D721Med (cell line): ENCODE measurements at places on chromosomes 12 and 14.

DNA sequence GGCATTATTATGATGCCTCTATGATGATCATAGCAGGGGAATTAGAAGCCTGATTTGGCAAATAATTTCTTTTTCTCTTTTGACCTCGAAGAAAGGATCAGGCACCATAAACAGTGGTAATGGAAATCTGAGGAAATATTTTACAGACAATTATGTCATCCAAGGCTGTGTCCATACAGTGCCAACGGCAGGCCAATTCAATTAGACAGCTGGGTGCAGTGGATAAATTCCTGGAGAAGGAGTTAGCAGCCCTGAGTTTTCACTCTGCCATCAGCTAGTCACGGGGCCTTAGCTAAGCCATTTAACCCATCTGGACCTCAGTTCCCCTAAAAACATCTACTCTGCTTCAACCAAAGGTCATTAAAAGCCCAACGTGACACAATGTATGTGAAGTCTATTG, 4.1 kb downstream of the TPH2 start:
- DNase-seq, result no peak

GRCh38 chr14:63204407-63205043, at the start of gene RHOJ:
RHOJ (plus strand) TSS chr14:63204443; CDS start chr14:63204870, 427 bp downstream.
- DNase-seq, result no peak

- no peak for DNase-seq
These were observed 769.4 kb upstream of the USP15 start for GRCh38 chr12:61490526-61491498.

DNA sequence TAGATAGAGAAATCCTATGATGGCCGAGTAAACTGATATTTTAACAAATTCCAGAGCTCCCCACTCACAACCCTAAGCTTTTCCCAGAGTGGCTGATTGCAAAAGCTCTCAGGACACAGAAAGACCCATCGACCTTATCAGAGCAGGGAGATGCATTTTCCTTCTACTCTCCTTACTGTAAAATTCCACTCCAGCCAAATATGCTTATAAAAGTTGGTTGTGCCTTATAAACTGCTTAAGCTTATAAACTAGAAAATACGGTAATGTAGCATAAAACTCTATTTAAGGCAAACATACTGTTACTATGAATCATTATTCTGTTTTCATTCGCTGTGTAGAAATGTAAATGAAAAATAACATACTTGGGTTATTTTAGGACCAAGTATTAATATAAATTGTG, 41.6 kb upstream of the TRHDE start:
- DNase-seq, result no peak

- no peak for DNase-seq
These were observed 28.5 kb upstream of the MAGOHB start for GRCh38 chr12:10641735-10642500.

DNA sequence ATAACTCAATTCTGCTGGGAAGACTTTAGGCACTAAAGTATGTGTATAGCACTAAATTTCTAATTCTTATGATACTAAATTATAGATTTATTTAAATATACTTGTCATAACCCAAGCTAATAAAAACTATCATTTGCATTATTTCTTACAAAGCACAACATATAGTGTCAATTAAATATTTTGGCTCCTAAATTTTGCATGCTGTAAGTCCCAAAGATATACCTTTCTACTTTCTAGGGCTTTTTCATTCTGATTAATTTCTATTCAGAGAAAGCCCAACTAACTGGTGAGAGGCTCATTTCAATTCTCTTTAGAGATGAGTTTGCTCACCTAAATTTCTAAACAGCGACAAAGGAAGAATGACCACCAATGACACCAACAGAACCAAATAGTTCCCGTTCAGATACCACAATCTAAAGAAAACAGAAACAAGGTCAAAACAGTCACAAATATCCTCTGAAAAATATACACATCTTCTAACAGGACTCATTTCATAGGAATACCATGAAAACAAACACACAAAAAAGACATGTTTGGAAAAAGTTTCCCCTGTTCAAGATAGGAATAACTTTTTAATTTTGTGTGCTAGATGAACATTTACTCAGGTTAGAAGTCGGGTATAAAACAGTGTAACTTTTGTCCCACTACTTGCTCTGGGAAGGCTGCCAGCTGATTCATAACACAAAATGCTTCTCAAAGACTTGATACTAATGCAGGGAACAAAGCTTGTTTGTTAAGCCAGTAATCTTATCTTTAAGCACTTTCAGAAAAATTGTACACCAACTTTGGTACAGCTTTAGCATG, 7.6 kb downstream of the SLC38A2 start:
- no peak for DNase-seq

- DNase-seq, result no peak
These were observed 108.5 kb downstream of the SLC38A1 start for GRCh38 chr12:46160101-46160980.

GRCh38 chr12:64742416-64742815, 16.8 kb downstream of the GNS start:
- DNase-seq, result no peak

GRCh38 chr12:57756406-57757341, 1.8 kb downstream of the MARCHF9 start:
- DNase-seq, result peak; percentile 73

DNA sequence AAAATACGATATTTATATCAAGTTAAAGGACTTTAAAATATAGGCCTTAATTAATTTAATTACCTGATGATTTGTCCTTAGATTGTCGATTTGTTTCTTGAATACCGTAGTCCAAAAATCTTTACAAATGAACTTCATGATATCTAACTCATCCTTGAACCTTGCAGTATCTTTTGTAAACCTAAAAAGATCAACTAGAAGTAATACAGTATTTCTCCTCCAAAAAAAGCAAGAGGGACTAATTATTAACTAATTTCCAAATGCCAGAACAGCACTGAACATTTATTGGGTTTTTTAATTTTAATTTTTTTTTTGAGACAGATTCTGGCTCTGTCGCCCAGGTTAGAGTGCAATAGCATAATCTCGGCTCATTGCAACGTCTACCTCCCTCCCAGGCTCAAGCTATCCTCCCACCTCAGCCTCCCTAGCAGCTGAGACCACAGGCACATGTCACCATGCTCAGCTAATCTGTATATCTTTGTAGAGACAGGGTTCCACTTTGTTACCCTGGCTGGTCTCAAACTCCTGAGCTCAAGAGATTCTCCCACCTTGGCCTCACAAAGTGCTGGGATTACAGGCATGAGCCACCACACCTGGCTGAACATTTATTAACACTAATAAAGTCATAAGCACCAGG, 11.8 kb downstream of the TRAPPC6B start:
- no peak for DNase-seq

GRCh38 chr12:15387772-15388171, 65.5 kb downstream of the PTPRO start:
- no peak for DNase-seq

- DNase-seq, result no peak
These were observed 33.3 kb downstream of the CFAP54 start for GRCh38 chr12:96522690-96523089.

GRCh38 chr12:24664161-24664880, 284.6 kb downstream of the BCAT1 start:
- DNase-seq, result no peak

GRCh38 chr14:102574281-102575159, 17.9 kb upstream of the RCOR1 start:
- DNase-seq, result no peak

DNA sequence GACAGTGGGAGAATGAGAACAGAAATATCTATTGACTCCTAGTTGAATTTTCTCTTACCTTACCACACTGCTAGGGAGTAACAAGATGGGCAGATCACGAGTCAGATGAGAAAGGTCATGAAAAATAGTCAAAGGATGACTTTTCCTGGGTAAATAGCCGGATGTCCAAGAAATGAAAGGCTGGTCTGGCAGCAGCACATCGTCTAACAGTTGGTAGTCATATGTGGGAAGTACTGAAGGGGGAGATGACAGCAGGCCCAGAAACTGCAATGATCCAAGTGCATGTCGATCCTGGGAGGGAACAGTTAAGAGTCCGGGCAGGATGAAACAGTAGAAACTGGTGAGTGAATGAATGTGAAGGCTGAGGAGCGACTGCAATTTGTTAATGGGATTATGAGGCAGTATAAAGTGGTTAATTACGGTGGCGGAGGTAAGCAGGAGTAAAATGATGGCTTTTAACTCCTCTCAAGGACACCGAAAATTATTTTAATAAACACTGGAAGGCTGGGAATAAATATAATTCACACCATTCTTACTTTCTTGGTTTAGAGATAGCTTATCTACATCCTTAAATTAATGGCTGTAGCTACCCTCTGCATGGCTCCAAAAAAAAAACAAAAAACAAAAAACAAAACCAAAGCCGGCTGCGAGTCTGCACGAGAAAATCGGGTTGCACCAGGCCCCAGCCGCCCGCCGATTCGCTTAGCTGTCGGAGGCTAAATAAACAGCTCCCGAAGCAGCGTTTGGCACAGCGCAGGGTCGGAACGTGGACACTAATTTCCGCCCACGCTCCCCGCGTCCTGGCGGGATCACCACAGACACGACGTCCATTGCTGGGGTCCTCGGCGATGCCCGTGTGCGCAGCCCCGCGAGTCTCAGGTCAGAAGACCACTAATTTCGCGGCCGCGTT, 1.0 kb upstream of the ERC1 start:
- DNase-seq, result no peak

- peak; percentile 24 for DNase-seq
These were observed 132.3 kb downstream of the SNAPC1 start for GRCh38 chr14:61894452-61895077.

DNA sequence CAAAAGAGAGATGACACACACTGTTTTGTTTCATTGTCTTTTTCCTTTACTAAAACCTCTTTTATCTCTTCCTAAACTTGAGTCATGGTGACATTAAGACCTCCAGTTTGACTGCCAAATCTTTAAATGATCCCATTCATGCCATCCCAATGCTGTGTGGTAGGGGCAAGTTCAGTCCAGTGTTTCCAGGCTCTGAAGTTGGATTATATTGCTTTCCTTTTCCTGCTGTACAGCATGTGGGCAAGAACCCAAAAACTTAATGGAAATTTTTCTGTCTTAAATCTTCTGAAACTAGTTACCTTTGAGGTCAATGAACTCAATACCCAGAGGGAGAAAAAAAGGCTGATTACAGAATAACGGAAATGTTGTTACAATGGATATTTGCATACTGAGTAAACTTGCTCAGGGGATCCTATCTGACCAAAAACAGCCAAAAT, 187.1 kb upstream of the FAR2 start:
- DNase-seq, result no peak

GRCh38 chr12:108313241-108313605, 25.9 kb downstream of the CMKLR1 start:
- DNase-seq, result no peak

GRCh38 chr12:104494793-104495158, 38.0 kb downstream of the CHST11 start:
- no peak for DNase-seq

GRCh38 chr12:43179486-43179885, 372.5 kb downstream of the ADAMTS20 start:
- no peak for DNase-seq

GRCh38 chr14:50088117-50088515, 28.3 kb downstream of the VCPKMT start:
- DNase-seq, result no peak

DNA sequence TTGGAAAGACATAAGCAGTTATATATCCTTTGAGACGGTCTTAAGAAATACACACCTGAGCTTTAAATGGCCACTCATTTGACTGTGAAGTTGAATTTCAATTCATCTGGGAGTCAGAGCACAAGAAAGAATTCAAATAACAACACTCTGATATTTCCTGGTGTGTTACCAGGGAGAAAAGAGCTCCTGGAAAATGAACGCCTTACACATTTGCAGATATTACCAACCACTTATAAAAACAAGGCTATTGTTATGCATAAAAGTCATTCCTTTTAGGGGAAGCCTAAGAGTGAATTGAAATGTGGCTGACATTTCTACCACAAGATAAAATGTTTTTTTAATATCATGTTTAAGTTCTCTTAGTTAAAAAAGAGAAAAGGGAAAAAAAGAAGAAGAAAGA, 229.2 kb upstream of the PLEKHG7 start:
- no peak for DNase-seq
